Pancreas (tissue), 10 donors: ENCODE measurements at places on chromosomes 6 and 20. TPM values are rescaled to one million over a fixed set of nuclear protein-coding genes. Genes with fewer than 3 reads are reported as not detected.

Gene MAS1
- polyA plus RNA-seq: not detected

Gene LRRN4
- 0.66 TPM for polyA plus RNA-seq

Gene C20orf144
- polyA plus RNA-seq: 0.12 TPM

Gene HFE
- polyA plus RNA-seq: 3.4 TPM

Gene SOX18
- 6.1 TPM for polyA plus RNA-seq

Gene LKAAEAR1
- not detected for polyA plus RNA-seq

Gene APOBEC2
- polyA plus RNA-seq: 6.6 TPM

Gene HLA-DRA
- polyA plus RNA-seq: 32.4 TPM

Gene CCN6
- not detected for polyA plus RNA-seq

Gene TNXB
- 13.1 TPM for polyA plus RNA-seq

Gene CRIP3
- polyA plus RNA-seq: 4.5 TPM

Gene SGK2
- polyA plus RNA-seq: 21.6 TPM
